Activated CD4-positive, alpha-beta T cell treated with anti-CD3 and anti-CD28 coated beads for 24 hours (primary cell): ENCODE measurements at places on chromosomes 12 and 14.
A peak's percentile ranks its signal among the peaks of the same experiment; 100 is the strongest.

DNA sequence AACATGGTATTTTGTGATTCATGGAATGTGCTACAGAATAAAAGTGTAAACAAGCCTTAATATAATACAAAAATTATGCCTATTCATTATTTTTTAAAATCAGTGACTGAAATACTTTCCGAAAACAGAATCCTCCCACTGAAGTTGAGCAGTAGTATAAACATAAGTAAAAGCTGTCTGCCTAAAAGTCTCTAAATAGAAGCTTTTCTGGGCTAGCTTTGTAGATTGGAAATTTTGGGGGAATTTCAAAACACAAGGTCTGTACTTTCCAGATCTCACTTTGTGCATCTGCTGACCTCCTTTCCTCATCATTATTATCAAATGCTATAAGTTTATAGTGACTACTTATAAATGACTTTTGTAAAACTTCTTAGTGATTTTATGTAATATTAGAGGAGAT, 80.4 kb upstream of the TRHDE start:
- DNase-seq, result no peak

DNA sequence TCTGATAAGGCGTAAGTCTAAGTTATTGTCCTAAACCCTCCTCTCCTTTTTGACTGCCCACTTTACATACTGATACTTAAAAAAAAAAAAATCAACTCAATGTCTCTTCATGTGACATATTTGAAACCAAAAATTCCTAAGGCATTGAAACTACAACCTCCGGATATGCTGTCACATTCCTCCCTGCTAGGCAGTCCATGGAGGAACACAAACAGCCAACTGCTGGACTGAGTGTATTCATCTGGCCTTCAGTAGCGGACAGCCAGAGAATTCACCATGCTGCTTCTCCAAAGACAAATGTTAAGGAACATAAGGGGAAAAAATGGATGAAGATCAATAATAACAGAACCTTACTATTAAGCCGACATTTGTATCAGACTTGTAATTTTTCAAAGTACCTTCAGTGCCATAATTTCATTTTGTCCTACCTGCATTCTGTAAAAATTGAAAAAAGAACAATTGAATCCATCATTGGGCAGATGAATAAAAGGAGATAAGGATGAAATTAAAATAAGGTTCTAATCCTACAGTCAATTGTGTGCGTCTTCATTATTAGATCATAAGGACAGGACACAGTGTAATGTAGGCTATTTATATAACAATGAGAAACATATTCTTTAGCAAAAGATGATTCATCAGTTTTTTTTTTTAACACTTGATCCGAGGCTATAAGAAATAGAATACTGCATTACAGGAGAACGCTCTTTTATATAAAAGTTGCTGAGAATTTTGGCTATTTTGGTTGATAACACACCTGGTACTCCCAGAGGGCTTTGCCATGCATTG, 12.2 kb downstream of the RERG start:
- DNase-seq, result no peak

GRCh38 chr12:75814851-75815754, 216.5 kb downstream of the PHLDA1 start:
- DNase-seq, result no peak

DNA sequence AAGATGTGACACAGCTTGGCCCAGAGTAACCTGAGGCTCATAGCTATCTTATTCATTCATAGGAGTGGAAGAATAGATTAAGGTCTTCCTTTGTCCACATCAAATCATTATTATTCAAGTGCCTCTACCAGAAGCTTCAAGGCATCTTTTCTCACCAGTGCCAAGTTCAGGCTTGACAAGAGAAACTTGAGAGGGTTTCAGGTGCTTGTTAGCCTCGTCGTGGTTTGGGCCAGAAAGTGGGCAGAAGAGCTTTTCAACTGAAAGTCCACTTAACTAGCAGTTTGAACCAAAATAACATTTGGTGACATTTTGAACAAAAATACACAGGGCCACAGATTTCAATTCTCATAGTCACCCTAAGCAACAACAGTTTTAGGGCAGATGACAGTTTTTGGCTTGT, 1184.2 kb downstream of the FLRT2 start:
- DNase-seq, result no peak

DNA sequence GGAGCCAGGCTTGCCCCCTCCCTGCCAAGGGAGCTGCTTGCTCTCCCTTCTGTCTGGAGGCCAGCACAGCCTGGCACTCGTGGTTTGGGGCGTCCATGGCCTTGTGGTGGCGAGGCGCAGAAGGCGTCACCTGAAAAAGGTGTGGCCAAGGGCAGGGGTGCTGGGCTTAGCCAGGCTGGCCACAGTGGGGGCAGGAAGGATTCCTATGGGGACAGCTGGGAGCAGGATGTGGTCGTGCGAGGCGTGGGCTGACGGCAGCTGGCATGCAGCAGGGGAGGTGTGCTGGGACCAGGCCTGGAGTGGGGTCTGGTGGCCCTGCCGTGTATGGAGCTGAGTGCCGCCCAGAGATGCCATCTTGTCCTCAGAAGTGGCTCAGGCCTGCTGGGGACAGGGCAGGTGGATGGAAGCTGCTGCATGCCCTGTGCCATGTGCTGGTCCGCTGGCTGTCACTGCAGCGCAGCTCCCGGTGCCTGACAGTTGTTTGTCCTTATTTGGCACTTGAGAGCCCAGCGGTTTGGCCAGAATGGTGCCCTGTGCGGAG, 30.0 kb downstream of the SH2B3 start:
- no peak for DNase-seq

- no peak for DNase-seq
Measured at GRCh38 chr14:84433961-84434360, 1096.0 kb upstream of the FLRT2 start.

DNA sequence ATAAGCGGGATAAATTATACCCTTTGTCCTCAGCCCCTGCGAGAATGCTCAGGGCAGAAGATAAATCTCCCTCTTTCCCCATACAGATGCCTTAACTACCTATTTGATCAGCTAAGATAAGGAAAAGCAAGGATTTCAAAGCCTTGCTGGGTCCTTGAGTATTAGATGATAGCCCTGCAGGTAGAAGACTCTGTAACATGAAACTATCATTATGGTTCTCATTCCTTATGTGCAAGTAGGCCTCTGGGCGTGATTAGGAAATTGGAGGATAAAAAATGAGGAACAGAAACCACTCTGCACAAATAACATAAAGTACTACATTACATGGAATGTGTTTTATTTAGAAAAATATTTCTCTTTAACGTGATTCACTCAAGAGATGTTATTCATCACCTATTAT, 14.5 kb upstream of the WDR89 start:
- DNase-seq, result no peak

- no peak for DNase-seq
Measured at GRCh38 chr14:66273261-66273832, 212.8 kb upstream of the CCDC196 start.

GRCh38 chr12:68240975-68241374, 12.4 kb downstream of the IL22 start:
- DNase-seq, result peak; percentile 42

- DNase-seq, result no peak
Measured at GRCh38 chr14:59207506-59207933, 19.1 kb downstream of the DAAM1 start.

- DNase-seq, result no peak
Measured at GRCh38 chr12:110863161-110863560, 16.4 kb downstream of the CCDC63 start.

DNA sequence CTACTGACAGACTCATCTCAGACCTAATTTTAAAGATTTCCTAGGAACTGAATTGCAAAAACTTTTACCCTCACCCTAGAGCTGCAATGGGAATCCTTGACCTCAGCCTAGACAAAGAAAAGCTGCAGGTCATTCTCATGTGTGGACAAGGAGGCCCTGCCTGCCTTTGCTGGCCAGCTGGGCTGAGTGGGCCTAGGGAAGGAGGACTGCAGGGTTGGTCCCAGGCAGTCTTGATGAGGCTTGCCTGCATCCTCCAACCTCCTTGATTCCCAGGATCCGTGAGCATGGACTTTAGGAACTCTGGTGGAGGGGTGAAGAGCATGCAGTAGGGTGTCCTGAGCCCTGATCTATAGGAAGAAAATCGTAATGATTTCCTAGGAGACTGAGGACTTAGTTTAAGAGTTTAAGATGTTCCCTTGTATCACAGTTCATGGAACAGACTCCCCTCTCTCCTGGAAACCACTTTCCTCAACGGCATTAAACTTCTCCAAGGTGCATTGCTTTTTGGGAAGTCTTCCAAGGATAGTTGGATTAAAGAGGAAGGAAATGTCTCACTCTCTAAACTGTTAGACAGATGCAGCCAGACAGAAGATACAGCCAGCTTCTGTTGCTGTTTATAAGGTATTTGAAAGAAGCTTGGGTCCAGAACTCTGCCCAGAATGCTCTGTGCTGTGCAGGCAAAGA, 55.4 kb upstream of the DDX11 start:
- no peak for DNase-seq

DNA sequence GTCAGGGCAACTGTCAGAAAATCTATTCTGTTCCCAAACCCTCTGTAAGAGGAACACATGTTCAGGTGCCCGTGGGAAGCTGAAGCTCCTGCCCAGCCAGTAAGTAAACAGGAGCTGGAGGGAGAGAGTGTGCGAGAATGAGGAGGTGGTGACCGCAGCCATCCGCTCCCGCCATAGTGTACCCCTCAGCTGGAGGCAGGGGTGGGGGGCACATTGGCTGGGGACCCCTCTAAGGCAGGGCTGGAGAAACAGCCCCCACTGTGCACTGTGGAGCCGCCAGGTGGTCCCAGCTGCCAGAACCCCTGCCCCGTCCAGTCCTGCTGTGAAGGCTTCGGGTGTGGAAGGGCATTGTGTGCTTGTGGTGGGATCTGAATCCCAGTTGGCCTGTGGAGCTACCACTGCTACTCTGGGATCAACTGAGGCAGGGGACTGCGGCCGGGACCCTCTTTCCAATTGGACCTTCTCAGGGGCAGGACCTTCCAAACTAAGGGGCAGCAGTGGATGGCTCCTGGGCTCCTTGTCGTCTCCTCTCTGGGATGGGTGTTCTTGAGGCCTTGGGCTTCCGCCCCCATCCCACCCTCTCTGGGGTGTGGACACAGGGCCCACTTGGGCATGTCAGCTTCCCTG, 59.6 kb downstream of the TSPAN9 start:
- DNase-seq, result no peak

DNA sequence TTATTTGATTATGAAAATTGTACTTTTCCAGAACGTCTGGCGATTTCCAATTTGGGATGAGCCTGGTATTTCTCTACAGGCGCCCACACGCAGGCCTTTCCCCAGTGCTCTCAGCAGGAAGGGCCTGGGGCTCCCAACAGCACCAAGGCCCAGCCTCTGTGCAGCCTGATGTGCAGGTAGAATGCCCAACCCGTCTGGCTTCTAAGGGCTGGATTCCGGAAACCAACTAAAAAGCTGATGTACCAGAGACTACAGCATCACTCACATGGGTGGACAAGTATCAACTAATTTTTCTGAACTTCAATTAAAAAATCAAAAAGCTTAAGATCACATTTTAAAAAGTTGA, 25.8 kb downstream of the CDC42BPB start:
- DNase-seq, result no peak

DNA sequence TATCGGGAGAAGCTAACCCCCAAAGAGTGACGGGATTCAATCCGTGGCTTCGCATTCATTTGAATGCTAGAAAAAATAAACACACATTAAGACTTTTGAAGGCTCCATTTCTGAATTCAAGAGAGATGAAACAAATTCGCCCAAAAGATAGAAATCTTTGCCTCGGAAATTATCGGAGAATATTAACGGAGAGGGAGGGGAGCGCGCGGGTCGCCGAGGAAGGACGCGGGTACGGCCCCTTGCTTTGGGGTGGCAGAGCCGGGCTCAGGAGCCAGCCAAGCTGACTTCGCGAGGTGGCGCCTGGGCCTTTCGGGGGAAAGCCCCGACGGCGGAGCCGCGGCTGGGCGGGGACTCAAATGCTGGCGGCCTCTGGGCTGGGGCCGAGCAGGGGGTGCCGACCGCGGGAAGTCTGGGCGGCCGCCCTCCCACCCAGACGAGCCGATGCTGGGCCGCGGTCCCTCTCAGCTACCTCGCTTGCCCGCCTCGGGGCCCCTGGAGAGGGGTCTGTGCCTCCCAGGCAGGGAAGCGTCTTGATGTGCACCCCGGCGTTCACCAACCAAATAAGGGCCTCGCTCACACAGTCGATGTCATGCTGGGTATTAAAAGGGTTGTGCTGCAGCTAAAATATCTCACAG, 14.7 kb downstream of the NKX2-1 start:
- no peak for DNase-seq

DNA sequence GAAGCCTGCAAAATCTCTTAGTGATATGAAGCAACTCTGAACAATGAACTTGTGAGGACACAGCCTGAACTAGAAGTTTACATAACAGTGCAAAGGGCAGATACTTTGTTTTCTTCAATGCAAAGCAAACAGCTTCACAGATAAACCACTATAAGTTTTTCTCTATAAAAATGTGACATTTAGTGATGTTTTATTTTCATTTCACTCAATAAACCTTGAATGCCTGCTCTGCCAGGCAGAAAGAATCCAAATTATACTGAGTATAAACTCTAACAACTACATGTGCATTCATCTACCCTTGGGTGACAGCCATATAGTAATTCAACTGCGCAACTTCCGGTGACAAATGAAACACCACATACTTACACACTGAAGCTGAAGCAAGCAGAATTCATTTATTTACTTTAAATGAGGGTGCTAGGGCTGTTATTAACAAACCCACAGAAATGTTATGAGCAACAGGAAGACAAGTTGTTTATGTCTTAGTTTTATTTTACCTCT, 10.3 kb downstream of the DCP1B start:
- DNase-seq, result no peak

DNA sequence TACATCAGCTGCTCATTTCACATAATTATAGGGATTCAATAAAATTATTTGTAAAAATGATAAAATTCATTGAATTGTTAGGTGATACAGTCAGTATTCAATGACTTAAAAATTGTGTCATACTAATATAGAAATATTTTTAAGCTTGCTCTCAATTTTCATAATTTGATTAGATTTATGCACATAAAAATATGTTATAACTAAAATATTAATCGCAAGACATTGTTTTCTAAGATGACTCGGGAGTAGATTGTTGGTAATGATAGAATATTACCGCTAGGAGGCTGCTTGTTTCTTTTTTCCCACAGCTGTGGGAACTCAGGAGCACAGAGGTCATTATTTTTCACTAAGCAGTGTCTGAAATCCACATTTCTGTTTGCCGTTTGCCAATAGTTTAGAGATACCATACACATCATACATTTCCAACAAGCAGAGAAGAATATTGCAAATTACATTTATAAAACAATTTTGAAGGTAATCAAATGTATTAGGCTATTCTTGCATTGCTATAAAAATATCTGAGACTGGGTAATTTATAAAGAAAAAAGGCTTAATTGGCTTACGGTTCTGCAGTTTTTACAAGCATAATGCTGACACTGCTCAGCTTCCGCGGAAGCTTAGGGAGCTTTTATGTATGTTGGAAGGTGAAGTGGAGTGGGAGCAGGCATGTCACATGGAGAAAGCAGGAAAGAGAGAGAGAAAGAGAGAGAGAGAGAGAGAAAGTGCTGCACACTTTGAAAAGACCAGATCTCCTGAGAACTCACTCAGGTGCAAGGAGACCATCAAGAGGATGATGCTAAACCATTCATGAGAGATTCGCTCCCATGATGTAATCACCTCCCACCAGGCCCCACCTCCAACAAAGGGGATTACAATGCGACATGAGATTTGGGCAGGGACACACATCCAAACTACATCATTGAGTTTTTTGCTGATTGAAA, 9.2 kb downstream of the CD69 start:
- DNase-seq, result no peak
